Activated CD8-positive, alpha-beta memory T cell treated with anti-CD3 and anti-CD28 coated beads for 4 hours (primary cell): ENCODE measurements at places on chromosomes 5 and 9.

GRCh38 chr5:111734013-111734412 is 23.0 kb downstream of the NREP start:
- no peak for DNase-seq

GRCh38 chr5:94707359-94707758 is 88.9 kb downstream of the SLF1 start:
- DNase-seq: no peak

DNA sequence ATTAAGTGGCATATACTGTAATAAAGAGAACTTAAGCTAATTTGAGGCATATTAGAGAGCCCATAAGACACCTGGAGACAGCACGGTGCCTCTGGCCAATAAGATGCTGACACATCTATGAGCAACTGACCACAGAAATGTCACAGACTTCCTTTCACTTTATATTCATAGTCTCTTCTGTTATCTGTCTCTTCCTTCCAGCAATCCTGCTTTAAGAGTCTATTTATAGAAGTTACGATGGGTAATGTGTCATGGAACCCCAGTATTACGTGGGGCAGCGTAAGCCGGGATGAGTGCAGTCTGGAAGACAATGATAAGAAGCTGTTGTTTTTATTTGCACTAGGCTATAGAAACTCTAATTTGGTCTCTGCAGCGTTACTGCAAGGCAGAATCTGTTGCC is 136.8 kb downstream of the CFAP90 start:
- DNase-seq: no peak

- no peak for DNase-seq
Observed at GRCh38 chr5:65978251-65978650, 51.9 kb downstream of the ERBIN start.

DNA sequence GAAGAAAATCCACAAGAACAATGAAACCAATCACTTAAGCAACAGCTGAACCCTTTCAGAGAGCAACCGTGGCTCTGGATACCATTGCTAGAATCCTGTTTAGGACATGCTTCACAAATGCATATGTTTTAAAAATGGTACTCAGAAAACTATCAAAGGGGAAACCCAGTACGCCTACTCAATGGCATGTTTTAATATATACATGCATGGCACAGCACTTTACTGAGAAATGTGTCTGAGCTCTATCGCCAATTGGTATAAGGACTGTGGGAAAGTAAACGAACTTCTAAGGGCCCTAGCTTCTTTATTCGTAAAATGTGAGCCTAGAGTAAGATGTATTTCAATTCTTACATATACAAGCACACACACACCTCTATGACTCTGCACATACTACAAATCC is 72.3 kb downstream of the PTBP3 start:
- DNase-seq: no peak

DNA sequence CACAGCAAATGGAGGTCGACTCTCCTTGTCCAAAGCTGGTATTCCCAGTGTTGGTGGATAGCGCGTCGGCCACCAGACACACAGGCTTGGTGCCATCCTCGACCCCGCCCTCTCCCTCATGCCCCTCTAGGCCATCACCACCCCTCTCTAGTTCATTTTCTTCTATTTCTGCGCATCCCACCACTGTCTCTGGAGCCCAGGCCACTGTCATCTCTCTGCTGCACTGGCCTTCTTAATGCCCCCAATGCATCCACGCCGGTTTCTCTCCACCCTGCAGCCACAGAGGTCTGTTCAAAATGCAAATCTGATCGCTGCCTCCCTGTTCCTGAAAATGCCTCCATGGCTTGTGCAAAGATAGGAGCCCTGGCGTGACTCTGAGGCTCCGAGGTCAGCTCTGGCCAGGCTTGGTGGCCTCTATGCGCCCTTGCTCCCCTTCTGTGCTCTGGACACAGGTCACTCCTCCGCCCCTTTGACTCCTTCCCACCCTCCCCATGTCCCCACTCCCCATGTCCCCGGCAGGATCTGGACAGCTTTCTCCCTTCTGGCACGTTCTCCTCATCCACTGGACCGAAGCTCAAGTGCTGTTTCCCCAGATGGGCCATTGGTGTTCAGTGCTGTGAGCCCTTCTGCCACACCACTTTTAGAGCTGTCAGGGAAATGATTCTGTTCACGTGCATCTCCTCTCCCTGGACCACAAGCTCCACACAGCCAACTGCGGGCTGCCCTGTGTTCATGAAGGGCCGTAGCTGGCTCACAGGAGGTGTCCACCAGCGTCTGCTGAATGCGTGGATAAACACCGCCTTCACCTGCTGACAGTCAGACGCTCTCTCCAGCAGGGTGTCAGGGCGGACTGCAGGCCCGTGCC is 59.5 kb upstream of the RNF130 start:
- no peak for DNase-seq

DNA sequence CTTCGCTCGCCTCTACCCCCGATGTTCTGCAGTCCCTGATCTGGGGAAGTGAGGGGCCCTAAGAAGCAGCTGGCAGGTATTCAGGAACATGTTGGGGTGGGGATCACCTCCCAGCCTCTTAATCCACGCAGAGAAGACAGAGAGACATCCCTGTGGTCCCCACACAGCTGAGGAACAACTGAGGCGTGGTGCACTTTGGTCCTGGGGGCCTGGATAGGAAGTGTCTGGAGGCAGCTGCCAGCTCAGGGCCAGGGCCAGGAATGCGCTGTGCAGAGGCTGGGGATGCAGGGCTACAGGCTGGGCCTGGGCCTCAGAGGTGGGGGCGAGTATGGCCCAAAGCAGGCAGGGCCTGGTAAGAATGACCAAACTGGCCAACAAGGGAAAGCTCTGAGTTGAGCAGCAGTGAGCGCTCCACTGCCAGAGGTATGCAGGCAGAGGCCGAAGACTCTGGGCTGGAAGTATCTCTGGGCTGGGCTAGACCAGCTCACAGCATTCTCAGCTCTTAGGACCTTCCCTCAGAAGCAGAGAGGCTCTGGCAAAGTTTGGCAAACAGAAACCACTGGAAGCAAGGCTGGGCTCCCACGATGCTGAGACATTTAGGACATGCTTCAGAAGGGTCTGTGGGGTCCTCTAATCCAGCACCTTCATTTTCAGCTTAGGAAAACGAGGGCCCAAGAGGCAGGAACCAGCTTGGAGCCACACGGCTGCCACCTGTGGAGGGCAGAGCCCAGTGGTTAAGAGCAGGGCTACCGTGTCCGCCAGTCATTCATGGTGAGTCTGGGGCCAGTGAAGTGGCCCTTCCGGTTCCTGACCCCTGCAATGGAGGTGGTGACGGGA is 174.4 kb downstream of the GAPVD1 start:
- DNase-seq: no peak

DNA sequence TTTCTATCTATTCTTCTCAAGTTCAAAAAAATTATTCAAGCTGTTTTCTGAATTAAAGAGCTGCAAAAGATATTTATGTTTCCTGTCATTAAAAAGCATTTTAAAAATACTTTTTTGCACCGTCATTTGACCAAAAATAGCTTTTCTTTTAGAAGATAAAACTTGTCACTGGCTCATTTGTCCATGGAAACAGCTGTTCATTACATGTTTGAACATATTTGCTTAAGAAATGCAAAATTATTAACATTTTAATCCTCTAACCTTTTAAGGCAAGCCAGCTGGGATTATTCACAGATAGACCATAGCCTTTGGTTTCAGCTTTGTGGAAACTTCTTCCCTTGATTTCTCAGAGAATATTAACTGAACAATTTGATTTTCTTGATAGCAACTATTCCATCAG is 393.9 kb downstream of the TUSC1 start:
- no peak for DNase-seq

DNA sequence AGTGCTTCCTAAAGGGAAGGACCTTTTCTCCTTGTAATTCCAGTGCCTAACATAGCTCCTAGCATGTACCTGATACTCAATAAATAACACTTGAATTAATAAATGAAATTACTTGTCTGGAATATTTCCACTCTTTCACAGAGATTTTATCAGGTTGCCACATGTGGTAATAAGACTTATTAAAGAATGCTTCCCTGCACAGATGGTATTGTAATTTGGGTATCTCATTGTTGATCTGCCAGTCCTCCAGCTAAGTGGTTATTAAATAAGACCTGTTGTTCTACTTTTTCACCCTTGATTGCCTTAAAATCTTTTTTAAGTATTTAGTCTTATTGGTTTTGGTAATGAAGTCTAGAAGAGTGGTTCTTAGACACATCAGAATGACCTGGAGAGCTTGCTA is 28.1 kb upstream of the CETN3 start:
- DNase-seq: no peak

DNA sequence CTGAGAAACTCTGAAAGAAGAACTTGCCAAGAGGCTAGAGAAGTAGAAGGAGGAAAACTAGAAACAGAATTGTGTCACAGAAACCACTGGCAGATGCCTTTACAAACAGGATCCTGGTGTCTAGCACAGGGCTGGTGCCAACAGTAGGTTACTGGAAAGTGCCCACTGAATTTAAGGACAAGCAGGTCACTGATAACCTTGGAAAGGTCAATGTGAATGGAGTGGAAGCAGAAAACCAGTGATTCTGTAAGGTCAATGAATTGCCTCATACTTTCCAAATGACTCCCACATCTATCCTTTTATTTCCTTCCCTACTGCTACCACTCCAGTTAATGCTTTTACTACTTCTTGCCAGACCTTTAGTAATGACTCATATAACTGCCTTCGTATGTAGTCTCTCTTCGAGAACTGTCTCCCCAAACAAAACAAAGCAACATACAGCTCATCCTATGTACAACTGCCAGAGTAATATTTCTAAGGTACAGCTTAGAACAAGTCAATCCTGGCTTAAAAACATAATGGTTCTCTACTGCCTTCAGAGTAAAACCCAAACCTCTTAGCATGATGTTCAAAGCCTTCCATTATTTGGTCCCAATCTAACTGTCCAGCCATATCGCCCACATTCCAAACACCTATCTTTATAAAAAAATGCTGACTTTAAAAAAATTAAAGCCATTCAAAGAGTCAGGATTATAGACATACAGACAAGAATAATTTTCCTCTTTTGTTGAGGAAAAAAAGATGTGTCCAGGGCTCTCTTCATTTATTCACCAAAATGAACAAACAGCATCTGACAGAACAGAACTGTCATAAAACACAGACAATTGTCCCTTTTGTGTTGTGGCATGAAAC is 52.5 kb downstream of the NR3C1 start:
- DNase-seq: no peak

GRCh38 chr5:126443374-126443851 is 20.2 kb downstream of the GRAMD2B start:
- DNase-seq: no peak

- DNase-seq: no peak
Observed at GRCh38 chr5:125486634-125487033, 740.2 kb upstream of the ZNF608 start.

GRCh38 chr5:173720953-173721600 is 104.6 kb upstream of the BOD1 start:
- DNase-seq: no peak

DNA sequence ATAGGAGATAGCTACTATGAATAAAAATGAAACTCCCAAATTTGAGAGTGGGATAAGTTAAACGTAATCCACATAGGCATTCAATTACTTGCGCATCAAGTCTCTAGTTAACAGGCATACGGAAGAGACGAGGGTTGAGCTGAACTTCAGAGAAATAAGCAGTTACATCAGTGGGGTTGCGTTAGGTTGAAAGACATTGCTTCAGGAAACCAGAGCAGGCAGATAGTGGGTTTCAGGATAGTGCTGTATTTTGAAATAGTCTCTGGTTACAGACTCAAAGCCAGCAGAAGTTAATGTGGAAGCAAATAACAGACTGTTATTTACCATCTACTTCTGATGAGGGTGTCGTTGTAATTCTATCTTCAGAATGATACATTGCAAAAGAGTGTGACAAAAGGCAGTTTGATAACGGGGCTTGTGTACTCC is 533.4 kb downstream of the PDE4D start:
- DNase-seq: no peak
